ENCODE measurements at places on chromosomes 4 and X.

DNA sequence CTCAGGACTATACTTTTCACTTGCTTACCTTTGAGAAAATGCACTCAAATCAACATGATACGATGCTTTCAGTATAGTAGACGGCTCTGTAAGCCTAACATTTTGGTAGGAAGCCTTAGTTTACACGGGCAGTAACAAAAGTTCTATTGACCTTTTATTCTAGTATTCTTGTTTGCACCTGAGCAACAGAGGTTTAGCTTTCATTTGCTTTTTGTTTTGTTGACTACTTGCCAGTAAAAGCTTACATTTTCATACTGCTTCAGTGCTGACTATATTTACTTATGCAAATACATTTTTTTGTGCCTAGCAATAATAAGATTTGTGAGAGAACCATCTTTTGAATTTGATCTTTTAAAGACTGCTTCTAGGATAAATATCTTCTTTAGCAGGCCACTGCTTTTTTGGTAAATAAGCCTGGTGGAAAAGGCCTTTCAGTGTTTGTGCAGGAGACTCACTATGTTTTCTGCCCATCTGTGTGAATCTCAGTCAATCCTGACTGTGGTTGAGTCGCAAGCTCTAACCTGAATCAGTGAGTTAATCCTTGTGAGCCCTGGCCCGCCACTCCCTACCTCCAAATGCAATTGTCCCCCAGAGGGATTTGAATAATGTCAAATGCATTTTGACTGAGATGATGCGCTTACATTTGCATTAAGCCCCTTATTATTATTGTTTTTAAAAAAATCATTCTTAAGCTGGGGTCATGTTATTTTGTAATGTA, 21.9 kb downstream of the FHIP1A start:
- DNase-seq, result no peak

- no peak for DNase-seq
These were observed 157.0 kb upstream of the TLL1 start for GRCh38 chr4:165715989-165716388.

DNA sequence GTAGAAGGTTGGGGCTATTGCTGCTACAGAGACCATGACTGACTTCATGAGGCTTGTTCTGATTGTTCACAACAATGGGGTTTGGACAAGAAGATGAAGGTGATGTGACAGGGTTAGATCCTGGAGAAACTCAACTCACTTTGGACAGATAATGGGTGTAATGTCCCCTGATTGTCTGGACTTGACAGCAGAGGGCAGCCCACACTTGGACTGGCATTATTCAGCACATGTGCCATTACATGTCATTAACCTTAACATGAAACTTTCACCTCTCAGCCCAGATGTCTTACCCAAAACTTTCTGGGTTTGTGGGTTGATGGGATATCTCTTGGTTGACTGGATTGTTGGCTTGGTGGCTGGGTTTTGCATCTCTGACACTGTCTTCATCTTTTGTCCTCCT, 101.5 kb downstream of the MXRA5 start:
- no peak for DNase-seq

GRCh38 chr4:108814326-108814725, 51.5 kb upstream of the ETNPPL start:
- no peak for DNase-seq

GRCh38 chr4:184655889-184656869, 6.6 kb downstream of the PRIMPOL start:
- no peak for DNase-seq

- no peak for DNase-seq
These were observed 23.2 kb upstream of the SOD3 start for GRCh38 chr4:24772061-24772705.

DNA sequence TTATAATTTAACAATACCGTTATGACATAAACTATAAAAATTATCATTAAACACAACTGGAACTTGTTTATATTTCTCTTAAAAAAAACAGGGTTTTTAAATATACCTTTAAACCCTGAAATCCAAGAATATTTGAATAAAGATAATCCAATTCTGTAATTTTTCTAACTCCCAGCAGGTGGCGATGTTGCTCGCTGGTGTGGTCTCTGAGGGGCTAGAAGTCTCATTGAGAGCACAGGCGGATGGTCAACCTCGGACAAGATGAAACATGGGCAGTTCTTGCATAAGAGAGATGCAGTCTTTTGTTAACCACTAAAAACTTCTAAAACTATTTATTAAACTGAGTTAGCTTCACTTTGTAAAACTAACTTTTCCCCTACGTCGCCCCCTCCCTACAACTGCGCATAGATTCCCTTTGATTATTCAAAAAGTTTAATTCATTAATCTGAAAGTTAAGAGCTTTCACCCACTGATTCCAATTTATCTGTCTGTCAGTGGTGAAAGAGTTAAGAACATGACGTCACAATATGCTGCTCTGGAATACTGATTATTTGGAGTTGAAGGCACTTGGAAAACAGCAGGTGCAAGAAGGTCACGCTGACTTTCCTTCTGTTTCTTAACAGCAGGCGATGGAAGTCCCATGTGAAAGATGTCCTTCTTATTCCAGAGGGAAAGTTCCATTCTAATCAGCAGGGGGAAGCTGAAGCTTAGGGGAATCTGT, 29.5 kb downstream of the DMP1 start:
- DNase-seq, result peak; percentile 11

- no peak for DNase-seq
These were observed 49.5 kb downstream of the RGS12 start for GRCh38 chr4:3342182-3342854.

- no peak for DNase-seq
These were observed 89.3 kb downstream of the APBB2 start for GRCh38 chr4:41124916-41125548.

GRCh38 chr4:185235843-185236503, 26.6 kb downstream of the SNX25 start:
- no peak for DNase-seq

- DNase-seq, result no peak
These were observed 9.0 kb downstream of the ZNF275 start for GRCh38 chrX:153342762-153343558.

DNA sequence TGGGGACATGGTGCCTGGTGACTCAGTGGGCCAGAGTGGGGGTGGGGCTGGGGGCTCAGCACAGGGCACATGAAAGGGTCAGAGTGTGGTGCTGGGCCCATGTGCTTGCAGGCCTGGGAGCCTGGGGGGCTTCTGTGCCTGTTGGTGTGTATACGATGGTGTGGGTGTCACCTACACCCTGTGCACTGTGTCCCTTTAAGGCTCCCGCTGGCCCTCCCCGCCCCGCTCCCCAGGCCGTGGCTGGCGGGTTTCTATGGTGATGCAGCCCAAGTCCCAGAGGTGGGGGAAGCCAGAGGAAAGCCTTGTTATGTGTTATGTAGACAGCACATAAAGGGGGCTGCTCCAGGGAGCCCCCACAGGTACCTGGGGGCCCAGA, 5.5 kb downstream of the L1CAM start:
- DNase-seq, result no peak

DNA sequence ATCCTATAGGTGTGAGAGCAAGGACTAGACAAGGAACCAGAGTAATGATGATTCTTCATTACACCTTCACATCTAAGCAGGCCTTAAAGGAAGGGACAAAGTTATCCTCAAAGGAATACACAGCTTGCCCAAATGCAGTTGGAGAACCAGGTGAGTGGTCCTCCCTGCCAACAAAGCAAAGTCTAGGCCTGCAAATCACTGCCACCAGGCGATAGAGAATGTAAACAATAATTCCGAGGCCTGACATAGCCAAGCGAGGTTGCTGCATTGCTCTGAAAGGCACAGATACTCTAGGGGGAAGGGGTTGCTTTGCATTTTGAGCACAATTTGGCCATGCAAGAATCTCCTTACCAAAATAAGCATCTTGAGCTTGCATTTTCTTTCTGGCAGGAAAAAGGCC, 178.2 kb upstream of the FAT1 start:
- DNase-seq, result no peak

DNA sequence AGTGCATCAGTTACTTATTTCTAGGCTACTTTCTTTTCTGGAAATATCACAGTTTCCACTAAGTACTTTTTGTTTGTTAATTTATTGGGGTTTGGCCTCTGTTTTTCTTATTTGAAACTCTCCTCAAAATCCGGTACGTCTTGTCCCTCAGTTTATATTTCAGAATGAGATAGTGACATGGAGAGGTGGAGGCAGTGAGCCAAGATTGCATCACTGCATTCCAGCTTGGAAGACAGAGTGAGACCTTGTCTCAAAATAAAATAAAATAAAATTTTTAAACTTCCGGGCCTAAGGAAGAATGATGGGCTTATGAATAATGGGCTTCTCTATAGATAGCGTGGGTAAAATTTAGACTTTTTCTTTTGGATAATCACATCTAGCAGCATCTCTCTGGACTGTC, 567.8 kb downstream of the TRIML1 start:
- DNase-seq, result no peak

DNA sequence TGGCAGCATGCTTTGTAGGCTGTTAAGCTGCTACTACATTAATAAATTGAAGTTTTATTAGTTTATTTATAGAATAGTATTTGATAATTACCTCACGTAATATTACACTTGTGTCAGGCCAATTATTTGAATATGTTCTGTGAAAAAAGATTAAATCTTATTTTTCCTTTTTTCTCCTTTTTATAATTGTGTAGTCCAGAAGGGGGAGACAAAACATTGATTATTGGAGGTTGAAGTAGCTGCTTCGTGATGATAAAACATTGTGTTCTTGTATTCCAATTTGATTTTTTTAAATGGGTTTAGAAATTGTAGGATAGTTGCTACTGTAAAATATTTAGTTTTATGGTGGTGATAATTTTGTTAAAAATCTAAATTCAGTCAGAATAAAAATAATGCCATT, 85.7 kb downstream of the DIAPH2 start:
- DNase-seq, result no peak

DNA sequence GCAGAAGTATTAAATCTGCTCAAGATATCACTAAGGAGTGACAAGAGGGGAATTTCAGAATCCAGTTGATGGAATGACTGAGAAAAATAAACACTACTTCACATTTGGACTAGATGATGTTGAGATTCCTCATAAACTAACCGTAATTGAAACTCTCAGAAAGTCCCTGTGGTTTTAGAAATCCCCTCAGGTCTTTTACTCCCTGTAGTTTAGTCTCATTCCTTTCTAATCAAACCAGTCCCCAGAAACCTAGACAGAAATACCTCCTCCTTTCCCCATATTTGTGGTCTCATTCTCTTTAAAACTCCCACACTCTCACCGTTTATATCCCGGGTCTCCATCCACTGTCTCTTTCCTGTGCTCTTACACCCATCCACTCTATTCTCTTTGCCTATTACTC, 15.0 kb upstream of the TLR1 start:
- no peak for DNase-seq

GRCh38 chr4:111630705-111631104, 514.5 kb upstream of the FAM241A start:
- DNase-seq, result no peak

GRCh38 chr4:39278476-39278875, 87.7 kb downstream of the RFC1 start:
- DNase-seq, result no peak

Data from stimulated activated CD8-positive, alpha-beta memory T cell treated with anti-CD3 and anti-CD28 coated beads, Interleukin-12 subunit alpha, Interleukin-12 subunit beta, amount 100 ng/mL, for 1 hour (primary cell).